ENCODE measurements at places on chromosomes 5 and 9. TPM values are rescaled to one million over a fixed set of nuclear protein-coding genes. Genes with fewer than 3 reads are reported as not detected.

The TNFSF15 gene
- total RNA-seq, result 0.10 TPM

The PDE6A gene
- total RNA-seq, result 0.12 TPM

The HSPB3 gene
- 0.37 TPM for total RNA-seq

The COL23A1 gene
- total RNA-seq, result 0.15 TPM

The SLC34A3 gene
- total RNA-seq, result not detected

The GOLGA2 gene
- total RNA-seq, result 210 TPM

The HAVCR2 gene
- total RNA-seq, result not detected

The EIF4E1B gene
- not detected for total RNA-seq

The NR4A3 gene
- 1.2 TPM for total RNA-seq

- peak; percentile 63 for DNase-seq
Measured at GRCh38 chr9:93677641-93678136, 101.3 kb downstream of the PHF2 start.

GRCh38 chr9:130120299-130120587 lies 52.0 kb upstream of the NCS1 start:
- DNase-seq, result no peak

DNA sequence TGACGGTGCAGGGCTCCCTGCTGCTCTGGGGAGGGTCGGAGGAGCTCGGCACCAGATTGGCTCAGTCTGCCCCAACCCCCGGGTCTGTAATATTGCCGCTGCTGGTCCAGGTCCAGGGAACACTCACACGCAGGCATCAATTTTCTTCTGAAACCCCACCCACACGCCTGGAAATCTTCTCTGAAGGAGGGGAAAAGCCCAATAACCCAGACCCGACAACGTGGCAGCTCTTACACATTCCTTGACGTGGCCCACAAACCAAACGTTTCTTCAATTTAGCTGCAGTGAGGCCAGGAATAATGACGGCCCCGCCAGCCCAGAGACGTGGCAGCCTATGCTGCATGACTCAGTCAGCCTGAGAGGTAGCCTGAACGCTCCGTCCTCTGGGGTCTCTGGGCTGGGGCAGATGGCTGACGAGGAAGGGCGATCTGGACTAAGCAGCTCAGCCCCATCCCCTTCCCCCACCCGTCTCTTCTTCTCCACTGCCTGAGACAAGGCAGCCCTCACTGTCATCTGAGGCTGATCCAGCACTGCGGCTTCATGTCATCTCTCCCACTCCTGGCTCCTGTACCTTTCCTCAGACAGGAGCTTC lies 9.9 kb upstream of the SPARC start:
- DNase-seq, result no peak

- no peak for DNase-seq
Measured at GRCh38 chr5:59099270-59099994, 516.6 kb downstream of the RAB3C start.

DNA sequence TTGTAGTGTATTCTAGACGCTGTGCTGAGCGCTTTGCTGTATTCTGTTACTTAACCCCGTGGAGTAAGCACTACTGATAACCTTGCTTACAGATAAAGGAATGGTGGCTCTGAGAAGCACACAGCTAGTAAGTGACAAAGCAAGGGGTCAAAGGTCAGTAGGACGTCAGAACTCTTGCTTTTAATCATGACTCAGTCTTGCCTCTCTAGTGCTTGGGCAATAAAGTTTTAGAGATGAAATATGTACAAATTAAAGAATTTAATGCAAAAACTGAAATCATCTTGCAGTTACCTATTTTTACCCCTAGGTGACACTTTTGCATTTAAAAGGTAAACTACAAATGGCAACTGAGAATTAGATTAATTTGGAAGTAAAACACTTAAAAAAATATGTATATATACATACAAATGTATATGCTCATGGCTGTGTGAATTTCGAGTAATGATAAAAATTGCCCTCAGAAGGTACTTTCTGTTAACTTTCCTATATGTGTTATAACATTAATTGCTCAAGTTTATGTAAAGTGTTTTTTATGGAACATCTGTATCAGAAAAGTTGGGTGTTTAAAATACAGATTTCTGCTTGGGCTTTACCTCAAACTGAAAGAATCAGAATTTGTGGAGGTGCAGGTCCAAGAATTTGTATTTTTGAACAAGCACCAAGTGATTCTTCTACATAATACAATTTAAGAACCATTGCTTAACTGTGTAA lies 175.1 kb upstream of the DAB2 start:
- DNase-seq, result no peak

GRCh38 chr9:116539549-116539948 lies 147.6 kb upstream of the TRIM32 start:
- no peak for DNase-seq

DNA sequence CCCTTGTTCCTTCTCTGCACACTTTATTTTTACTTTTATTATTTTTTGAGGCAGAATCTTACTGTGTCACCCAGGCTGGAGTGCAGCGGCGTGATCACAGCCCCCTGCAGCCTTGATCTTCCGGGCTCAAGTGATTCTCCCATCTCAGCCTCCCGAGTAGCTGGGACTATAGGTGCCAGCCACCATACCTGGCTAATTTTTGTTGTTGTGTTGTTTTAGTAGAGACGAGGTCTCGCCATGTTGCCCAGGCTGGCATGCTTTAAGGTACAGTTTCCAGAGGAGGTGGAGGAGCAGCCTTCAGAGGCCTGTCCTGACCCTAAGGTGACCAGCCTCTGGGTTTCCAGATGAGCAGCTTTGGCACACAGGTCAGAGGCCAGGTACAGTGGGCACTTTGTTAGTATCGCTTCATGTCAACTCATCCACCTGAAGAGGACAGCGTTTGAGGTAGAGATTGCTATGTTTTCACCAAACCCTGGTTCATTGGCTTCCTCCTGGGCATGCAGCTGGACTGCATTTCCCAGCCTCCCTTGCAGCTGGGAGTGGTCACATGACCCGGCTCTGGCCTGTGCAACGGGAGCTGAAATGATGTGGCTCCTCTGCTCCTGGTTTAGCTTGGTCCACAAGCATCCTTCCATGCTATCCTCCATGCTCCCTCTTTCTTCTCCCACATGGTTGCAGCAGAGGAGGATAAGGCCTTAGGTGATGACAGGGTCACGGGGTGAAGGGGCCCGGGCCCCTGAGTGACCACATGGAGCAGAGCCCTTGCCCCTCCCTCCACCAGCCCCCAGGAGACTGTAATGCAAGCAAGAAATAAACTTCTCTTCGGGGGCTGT lies 139.3 kb upstream of the IER5L start:
- peak; percentile 72 for DNase-seq

DNA sequence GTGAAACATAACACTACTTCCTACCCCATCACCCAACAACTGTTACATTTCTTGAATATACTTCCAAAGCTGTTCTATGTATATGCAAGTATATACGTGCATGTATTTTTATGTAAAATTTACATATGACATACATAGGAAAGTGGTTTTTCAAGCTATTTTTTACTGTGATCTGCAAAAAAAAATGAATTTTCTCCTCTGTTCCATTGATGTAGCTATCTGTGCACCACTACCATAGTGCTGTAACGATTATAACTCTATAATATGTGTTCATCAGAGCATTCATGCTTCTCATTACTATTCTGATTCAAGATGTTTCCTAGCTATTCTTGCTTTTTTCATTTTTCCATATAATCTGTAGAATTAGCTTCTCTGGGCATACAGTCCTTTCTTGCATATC lies 164.0 kb downstream of the DEPDC1B start:
- no peak for DNase-seq

DNA sequence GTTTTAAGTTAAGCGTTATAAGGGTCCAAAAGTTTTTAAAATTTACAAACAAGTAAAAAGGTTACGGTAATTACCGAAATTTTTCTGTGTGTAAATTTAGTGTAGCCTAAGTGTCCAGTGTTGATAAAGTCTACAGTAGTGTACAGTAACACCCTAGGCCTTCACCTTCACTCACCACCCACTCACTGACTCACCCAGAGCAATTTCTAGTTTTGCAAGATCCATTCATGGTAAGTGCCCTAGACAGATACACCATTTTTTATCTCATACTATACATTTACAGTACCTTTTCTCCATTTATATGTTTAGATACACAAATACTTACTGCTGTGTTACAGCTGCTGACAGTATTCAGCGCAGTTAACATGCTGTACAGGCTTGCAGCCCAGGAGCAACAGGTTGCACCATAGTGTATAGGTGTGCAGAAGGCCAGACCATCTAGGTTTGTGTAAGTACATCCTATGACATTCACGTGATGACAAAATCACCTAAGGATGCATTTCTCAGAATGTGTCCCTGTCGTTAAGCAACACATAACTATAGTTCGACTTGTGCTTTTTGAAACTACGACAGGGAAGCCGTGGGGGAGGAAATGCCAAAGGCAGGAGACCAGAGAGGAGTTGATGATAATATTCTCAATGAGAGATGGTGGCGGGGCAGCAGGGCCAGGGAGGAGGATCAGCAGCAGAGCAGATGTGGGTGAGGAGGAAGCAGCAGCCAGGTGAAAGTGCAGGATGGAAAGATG lies 48.6 kb downstream of the PSMB7 start:
- no peak for DNase-seq

DNA sequence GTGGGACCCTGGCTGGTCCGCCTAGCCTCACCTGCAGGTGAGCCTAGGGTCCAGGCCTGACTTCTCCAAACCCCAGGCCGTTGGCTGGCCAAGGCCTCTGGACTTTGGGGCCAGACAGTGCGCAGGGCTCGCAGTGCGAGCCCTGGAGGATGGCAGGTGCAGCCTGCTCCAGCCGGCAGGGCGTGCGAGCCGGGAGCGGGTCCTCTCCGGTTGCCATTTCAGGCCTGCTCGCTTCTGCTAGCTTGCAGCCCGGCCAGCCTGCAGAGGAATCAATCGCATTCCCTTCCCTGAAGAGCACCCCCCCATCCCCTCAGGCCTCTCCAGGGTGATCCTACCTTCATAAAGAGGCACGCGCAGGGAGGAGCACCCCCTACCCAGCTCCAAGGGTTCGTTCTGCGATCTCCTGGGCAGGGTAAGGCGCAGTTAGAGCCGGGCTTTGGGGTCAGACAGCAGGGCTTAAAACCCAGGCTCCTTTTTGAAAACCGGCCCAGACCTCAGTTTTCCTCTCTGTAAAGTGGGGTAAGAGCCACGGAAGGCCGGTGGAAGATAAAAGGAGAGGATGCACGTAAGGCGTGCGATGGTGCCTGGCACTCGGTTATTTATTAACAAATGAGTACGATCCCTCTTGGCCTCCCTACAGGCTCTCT lies 6.2 kb downstream of the BARHL1 start:
- no peak for DNase-seq

DNA sequence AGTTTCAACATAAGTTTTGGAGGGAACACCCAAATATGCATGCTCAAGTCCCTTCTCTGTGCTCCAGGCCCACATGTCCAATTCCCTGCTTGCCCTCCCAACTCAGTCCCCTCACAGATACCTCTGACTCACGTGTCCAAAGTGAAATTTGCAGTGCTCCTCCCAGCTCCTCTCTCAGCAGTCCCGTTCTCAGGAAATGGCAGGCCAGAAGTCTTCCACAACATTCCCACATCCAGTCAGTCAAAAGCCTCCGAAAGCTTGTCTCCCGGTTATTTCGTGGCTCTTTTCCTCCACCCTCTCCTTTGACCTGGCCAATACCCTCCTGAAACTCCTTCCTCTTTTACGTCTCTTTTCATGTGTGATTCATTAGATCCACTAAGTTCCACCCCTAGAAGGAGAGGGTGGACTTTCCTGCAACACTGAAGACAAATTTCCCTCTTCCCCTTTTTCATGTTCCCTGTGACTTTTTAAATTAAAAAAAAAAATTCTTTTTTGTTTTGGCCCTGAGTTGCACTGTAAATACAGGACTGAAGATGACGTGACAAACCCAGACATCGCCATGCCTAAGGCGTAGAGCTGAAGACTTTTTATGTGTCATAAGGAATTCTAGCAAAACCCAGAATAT lies 12.8 kb upstream of the MGAT1 start:
- no peak for DNase-seq
